ENCODE measurements at places on chromosomes 3 and 15.
A peak's percentile ranks its signal among the peaks of the same experiment; 100 is the strongest.

DNA sequence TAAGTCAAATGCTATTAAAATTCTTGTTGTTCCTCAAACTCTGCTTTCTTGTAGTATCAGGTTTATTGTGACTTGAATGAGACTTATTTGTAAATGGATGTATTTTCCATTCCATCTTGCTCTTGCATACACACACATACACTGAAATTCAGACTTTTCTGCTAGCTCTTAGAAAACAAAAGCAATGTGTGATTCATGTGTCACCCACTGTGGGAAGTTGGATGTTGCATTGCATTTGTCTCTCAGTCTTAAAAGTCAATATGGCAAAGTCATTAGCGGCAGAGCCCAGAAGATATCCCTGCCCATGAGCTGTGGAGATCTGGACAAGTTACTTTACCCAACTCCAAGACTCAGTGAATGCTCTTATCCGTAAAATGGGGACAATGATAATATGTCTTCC is 357.2 kb upstream of the TPRG1 start:
- DNase-seq, result no peak

- no peak for DNase-seq
Measured at GRCh38 chr15:75653347-75653913, 5.7 kb downstream of the SNX33 start.

GRCh38 chr3:138842483-138843188 is 7.9 kb upstream of the PIK3CB start:
- no peak for DNase-seq

- no peak for DNase-seq
Measured at GRCh38 chr3:121817753-121818152, 17.1 kb downstream of the IQCB1 start.

GRCh38 chr15:56242576-56243162 is 1.0 kb downstream of the RFX7 start:
- peak; percentile 67 for DNase-seq

Measured in RWPE2 (cell line).